Stimulated activated CD8-positive, alpha-beta memory T cell treated with anti-CD3 and anti-CD28 coated beads, Interleukin-2, amount 100 ng/mL, for 48 hours (primary cell): ENCODE measurements at places on chromosomes 6 and 20.

DNA sequence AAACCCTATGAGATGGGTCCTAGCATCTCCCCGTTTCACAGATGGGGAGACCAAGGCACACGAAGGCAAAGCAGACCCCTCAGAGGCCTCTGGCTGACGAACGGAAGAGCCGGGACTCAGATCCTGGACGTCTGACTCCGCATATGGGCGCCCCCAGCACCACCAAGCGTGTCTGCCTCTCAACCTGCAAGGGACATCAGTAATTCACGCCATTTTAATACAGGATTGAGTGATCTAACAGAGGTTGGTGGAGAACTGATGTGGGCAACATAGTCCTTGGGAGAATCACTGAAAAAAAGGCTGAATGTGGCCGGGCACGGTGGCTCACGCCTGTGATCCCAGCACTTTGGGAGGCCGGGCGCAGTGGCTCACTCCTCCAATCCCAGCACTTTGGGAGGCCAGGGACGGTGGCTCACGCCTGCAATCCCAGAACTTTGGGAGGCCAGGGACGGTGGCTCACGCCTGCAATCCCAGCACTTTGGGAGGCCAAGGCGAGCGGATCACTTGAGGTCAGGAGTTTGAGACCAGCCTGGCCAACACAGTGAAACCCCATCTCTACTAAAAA, 206.6 kb downstream of the DLL1 start:
- no peak for DNase-seq

- DNase-seq = no peak
Observed at GRCh38 chr20:64148581-64148980, 15.7 kb upstream of the MYT1 start.

DNA sequence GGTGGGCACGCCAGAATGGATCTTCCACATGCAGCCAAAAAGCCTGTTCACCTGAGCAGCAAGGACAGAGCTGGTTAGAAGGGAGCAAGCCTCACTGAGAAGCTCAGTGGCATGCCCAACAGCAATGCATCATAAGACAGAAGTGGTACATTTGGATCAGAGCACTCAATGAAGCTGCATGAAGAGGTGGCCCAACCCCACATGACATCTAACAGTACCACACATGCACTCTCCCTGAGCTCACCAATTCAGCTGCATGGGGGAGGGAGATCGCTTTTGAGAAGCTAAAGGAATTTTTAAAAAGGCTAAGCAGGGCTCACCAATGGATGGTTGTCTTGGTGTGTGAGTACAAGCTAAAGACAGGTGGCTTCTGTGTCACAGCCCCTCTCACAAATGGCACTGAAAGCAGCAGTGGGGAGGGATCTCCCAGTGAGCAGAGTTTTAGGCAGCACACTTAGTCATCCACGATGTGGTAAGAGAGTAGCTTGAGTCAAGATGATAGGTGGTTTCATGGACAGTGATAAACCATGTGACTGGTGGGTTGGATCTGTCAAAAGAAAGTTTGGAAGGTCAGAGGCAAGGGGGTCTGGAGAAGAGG, 166.6 kb upstream of the TAB2 start:
- no peak for DNase-seq

DNA sequence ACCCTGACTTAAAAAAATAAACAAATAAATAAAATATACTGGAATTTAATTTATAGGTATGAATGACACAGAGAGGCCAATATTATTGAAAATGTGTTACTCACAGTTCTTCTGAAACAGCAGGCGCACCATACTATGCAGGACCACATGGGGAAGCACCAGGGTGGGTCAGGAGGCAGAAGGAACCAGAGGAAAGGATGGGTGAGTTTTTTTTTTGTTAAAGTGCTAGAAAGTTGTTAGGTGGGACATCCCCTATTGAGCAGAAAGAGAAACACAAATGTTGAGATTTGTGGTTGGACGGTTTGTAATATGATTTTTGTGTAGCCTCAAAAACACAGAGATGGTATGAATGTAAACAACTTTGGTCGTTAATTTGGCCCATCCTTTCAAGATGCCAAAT, 26.0 kb downstream of the PTPRA start:
- no peak for DNase-seq

- no peak for DNase-seq
Observed at GRCh38 chr20:49393803-49394202, 88.7 kb downstream of the KCNB1 start.

GRCh38 chr6:33996120-33996475, 149.8 kb downstream of the GRM4 start:
- DNase-seq = no peak

DNA sequence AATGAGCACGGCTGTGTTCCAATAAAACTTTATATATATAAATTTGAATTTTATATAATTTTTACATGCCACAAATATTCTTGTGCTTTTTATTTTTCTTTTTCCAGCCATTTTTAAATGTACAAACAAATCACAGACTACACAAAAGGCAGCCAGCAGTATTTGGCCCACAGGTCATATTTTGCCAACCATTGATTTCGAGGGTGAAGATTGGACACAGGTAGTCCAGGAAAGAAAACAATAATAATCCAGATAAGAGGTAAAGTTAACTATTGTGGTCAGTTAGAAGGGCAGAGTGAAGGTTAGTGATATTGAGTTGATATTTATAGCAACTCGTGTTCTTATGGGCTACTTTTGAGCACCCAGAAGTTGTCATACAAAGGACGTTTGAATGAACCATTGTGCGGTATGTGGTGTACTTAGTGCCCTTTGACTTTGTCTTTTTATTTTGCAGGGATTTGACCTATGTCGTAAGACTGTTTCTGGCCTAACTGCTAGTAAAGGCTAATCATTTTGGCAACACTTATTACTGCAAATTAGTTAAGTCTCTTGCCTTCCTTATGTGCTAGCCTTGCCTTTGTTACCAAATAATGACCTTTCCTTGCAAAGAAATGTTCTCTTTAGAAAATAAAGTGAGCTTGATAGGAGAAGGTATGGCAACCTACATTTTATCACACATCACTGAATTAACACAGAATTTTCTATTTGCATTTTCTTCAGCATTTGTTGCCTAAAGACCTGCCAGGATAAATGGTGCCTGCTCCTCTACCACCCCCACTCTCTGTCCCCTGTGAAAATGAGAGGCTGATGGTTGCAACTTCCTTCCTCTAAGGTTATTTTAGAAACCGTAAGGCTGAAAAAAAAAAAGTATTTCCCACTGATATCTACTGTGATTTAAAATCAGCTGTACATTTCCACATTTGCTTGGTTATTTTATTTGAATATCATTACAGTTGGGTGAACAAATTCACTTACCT, 493.9 kb upstream of the SOX4 start:
- no peak for DNase-seq

GRCh38 chr6:141199074-141199473, 933.7 kb upstream of the GJE1 start:
- DNase-seq = no peak

GRCh38 chr20:46388201-46388836, 18.1 kb downstream of the ELMO2 start:
- DNase-seq = no peak

- DNase-seq = no peak
Observed at GRCh38 chr20:63704749-63705117, 3.0 kb downstream of the ARFRP1 start.

DNA sequence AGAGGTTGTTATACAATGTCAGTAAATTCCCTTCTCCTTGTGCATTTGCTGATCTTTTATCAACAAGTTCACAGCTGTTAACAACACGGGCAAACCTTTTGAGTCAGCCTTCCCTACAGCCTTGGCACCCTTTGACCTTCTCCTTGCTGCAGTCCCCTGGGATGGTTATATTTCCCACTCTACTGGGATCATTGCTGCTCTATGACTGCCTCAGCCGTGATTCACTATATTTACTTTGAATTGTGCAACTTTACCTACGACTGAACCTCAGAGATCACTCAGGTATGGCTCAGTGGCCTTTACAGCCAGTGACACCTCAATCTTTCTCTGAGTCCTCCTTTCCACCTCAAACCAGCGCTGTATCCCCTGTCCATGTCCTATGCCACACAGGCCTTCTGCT, 1293.3 kb downstream of the EPHA7 start:
- DNase-seq = no peak

GRCh38 chr6:72031471-72031870, 145.1 kb downstream of the RIMS1 start:
- DNase-seq = no peak

- DNase-seq = no peak
Observed at GRCh38 chr20:8132484-8133309, 631 bp downstream of the PLCB1 start.
